GM19239 (cell line): ENCODE measurements at places on chromosomes 16 and 17.
A peak's percentile ranks its signal among the peaks of the same experiment; 100 is the strongest.

- DNase-seq: no peak
Observed at GRCh38 chr17:45265821-45266220, 3.9 kb upstream of the SPATA32 start.

- no peak for DNase-seq
Observed at GRCh38 chr17:18925187-18925586, 26.8 kb upstream of the SLC5A10 start.

GRCh38 chr16:31072540-31073141 is 1.4 kb downstream of the ZNF668 start:
- DNase-seq: peak; percentile 42

DNA sequence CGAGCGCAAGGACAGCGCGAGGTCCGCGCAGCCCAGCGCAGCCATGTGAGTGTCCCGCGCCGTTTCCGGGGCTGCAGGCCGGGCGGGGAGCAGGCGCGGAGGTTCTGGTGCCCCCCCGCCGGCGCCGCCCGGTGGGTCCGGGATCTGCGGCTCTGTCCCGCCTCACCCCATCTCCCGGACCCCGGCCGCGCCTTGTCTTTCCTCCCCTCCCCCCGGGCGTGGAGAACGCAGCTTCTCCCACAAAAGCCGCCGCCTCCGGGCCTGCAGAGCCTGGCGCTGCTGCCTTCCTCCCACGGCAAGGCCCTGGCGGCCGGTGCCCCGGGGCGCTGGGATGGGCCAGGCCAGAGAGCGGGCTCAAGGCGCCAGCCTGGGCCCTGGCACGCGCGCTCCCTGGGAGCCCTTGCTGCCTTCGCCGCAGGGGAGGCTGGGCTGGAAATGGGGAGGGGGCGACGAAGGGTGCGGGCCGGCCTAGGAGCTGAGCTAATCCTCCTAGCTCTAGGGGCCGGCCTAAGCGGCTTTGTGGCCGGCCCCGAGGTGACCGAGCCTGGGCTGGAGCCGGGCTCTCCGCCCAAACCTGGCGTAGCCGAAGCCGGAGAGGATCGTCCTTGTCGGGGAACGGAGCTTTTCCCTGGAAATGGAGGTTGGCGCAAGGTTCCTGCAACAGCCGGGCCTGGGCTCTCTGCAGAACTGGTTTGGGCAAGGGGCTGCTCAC is 397 bp downstream of the RIPOR1 start:
- DNase-seq: peak; percentile 55

DNA sequence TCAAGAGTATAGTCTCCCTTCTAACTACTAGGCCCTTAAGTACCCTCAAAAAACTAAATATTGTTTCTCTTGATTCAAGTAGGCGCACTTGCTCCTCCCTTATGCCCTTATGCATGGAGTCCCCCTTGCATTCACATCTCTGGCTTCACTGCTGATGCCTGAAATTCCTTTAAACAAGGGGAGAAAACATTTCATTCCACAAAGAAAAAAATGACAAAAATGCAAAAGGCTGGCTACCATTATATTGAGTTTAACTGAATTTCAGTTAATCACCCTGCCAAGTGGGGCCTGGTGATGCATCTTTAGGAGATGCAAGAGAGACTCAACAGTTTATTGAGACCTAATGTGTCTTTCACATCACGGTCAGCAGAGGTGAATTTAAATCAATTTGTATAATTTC is 35.6 kb downstream of the CRLF3 start:
- DNase-seq: no peak

DNA sequence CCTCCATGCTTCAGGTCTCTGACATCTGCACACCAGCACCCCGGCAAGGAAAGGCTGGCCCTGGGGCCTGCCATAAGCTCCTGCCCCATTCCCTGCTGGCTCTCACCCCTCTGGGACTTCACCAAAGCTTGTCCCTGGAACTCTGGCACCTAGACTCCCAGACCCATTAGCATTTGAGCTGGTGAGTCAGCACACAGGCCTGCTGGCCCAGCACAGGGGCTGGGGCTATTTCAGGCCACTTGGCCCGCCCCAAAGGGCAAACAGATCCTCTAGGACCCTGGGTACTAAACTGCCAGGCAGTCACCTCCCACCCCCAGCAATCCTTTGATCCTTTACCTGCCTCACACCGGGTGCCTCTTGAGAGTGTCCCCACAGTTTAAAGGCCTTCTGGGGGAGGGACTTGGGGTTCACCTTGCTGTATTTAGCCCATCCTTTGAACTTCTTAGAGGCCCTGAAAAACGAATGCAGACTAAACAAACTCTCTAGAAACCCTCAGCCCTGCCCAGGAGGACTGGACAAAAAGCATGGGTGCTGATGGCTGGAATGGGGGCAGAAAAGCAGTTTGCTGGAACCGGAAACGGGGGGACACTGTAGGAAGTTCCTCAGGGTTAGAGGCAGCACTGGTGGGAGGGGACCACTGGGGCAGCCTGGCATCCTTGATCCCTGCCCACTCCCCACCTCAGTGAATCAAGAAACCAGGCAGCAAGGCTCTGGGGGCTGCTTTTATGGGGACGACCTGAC is 3.2 kb upstream of the SAMD14 start:
- no peak for DNase-seq

DNA sequence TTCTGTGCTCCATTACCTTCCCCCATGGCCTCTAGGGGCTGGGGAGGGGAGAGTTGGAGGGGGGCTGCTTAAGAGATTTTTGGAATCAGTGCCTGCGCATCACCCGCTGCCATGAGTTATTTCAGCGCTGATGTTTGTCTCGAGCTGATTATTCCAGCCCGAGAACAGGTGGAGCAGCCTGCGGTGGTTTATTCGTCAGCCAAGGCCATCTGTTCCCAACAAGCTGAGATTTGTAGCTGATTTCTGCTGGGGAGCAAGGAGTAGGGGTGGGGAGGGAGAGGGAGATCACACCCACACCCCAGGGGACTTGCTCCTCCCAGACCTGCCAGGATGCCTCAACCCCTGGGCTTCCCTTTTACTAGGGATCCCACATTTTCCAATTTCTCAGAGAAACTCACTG is 23.1 kb downstream of the PIPOX start:
- DNase-seq: no peak

DNA sequence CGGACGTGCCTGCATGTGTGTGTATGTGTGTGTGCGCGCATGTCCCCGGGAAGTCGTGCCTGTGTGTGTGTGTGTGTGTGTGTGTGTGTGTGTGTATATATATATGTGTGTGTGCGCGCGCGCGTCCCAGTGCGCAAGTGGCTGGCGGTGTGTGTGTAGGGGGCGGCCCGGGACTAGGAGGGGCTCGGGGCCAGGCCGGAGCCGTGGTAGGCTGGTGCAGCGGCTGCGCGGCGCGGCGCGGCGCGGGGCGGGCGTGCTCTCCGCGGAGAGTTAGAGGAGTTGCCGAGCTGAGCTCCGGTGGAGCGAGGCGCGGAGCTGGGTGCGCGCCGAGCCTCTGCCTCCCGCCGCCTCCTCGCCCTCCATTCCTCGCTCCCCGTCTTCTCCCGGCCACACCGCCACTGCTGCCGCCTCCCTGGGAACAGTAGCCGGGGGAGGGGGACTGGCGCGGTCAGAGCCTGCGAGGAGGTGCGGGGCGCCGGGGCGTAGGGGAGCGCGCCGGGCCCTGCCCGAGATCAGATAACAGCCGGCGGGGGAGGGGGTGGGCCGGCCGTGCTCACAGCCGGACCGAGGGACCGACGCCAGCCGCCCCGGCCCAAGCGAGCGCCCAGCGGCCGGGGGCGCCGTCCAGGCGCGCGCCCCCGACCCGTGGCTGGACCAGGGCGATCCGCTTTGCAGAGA is at the start of gene KCNJ12:
Gene KCNJ12 (plus strand): TSS at position 277 of the 678 bp plus-strand sequence. CDS start 38,986 bp downstream, outside the sequence.
- no peak for DNase-seq

DNA sequence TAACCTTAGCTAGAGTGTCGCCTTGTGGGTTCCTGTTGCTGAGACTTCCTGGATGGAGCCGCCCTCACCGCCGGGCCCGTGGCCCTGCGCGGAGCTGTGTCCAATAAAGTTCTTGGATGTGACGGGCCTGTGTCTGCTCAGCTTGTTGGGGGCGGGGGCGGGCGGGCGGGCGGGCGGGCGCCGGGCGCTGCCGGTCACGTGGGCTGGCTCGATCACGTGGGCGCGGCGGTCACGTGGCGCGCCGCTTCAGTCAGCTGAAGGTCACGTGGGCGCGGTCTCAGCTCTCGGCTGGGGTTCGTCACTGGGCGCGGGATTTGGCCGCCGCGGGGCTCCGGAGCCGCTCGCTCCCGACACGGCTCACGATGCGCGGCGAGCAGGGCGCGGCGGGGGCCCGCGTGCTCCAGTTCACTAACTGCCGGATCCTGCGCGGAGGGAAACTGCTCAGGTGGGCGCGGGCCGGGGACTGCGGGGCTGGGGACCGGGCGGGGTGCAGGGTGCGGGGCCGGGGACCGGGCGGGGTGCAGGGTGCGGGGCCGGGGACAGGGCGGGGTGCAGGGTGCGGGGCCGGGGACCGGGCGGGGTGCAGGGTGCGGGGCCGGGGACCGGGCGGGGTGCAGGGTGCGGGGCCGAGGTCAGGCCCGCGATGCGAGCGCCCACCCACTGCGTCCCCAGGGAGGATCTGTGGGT is at the start of gene AMDHD2:
Gene AMDHD2 (plus strand): TSS at position 275 of the 687 bp plus-strand sequence. CDS start 88 bp downstream, at position 363.
- DNase-seq: peak; percentile 99

DNA sequence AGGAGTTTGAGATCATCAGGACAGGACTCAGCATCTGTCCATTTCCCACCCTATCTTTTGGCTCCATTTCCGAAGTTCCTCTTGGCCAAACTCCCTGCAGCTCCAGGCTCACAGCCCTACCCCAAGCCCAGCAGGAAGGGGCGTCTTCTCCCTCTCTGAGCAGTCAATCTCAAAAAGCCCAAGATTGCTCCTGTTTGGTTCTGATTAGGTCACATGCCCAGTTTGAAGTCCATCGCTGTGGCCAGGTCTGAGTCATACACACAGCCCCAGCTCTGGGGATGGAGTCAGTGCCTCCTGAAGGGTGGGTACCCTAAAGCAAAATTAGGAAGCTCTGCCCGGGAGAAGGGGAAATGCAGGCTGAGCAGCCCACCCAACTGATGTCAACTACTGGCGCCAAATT is 23.9 kb downstream of the SNX20 start:
- DNase-seq: no peak

GRCh38 chr17:651596-651995 is 63.0 kb downstream of the VPS53 start:
- no peak for DNase-seq
